ENCODE measurements at places on chromosomes 6 and 20.
A peak's percentile ranks its signal among the peaks of the same experiment; 100 is the strongest.

- no peak for DNase-seq
Observed at GRCh38 chr20:36544134-36545018, 3.1 kb downstream of the MYL9 start.

- DNase-seq = no peak
Observed at GRCh38 chr6:138682704-138683527, 90.7 kb upstream of the CCDC28A start.

GRCh38 chr20:41956338-41957074, 338.3 kb upstream of the CHD6 start:
- DNase-seq = no peak

DNA sequence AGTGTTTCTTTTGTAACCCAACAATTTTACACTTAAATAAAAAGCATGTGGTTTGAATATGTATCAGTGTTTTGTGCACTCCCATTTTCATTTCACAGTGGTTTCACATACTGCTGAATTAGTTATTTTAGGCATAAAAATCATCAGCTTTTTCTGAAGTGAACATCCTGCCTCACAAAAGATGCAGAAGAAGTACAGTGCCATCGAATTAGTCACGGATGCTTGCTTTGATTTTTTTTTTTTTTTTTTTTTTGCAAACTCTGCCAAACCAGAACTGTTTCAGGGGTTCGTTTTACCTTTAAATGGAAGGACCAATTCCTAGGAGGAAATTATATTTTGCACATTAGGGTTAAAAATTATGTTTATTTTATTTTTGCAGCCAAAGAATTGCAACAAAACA, 158.6 kb downstream of the RPS12 start:
- no peak for DNase-seq

GRCh38 chr6:72040111-72040510, 153.8 kb downstream of the RIMS1 start:
- DNase-seq = no peak

- DNase-seq = no peak
Observed at GRCh38 chr6:14739827-14740226, 506.0 kb upstream of the JARID2 start.

DNA sequence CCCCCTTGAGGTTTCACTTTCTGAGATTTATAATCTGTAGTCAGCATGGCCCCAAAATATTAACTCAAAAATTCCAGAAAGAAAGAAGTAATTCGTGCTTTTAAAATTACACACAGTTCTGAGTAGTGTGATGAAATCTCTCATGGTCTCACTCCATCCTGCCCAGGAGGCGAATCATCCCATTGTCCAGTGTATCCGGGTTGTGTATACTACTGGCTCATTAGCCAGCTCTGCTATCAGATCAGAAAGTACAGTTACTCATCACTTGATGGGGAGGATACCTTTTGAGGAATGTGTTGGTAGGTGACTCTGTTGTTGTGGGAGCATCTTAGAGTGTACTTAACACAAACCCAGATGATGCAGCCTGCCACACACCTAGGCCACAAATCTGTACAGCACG, 65.2 kb downstream of the CDC5L start:
- no peak for DNase-seq

DNA sequence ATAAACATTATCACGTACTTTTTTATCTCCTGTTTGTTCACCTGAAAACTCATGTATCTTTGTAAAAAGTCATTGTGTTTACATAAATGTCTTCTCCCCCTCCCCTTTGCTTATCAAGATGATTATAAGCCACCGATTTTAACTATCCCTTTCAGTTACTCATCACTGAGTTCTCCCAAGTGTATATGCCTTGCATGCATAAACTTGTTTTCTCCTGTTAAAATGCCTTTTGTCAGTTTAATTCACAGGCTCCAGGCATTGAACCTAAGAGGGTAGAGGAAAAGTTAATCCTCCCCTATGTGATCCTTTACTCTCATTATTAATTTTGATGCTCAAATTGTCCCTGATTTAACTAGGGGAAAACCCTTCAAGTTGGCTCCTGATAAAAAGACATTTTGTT, 24.2 kb downstream of the ANKEF1 start:
- no peak for DNase-seq

GRCh38 chr6:126341126-126341525, 1.2 kb downstream of the CENPW start:
- no peak for DNase-seq

DNA sequence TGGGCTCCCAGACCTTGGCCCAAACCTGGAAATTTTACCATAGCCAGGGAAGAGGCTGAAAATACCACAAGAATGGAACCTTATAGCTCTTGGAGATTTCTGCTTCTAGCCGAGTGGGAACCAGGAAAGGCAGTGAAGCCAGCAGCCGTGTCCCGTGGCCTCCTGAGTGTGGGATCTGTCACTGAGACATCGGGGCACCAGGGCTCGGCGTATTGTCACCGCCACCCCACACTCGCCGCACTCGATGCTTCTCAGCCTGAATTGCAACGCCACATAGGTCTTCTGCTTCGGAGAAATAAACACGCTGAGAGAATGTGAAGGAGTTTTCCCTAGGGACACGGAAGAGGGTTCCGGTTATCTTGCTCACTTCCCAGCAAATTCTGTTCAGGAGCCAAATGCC, 61.5 kb downstream of the DLL1 start:
- DNase-seq = no peak

GRCh38 chr6:139277587-139277986, 14.2 kb downstream of the TXLNB start:
- no peak for DNase-seq

GRCh38 chr20:4289875-4290274, 274.5 kb upstream of the RNF24 start:
- DNase-seq = no peak

- no peak for DNase-seq
Observed at GRCh38 chr6:5442916-5443315, 181.6 kb downstream of the FARS2 start.

DNA sequence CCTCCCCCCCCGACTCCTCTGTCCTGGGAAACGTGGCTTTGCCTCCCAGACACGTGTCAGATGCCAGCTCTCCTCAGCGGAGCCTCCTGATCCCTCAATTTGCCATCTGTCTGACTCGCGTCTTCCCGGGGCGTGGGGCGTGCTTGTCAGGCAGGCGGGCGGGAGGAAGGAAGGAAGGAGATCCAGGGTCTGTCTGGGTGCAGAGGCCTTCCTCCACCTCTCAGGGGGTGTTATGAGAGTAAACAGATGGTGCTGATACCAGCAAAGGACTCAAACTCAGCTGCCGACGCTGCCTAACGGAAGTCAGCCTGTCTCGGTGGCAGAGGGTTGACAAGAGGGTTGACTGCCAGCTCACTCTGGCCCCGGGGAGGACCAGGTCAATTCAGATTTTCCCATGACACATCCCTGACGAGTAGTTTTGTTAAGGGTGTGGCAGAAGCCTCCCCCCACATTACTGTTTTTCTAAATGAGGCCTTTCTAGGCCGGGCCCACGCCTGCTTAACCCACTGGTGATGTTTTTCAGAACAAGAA, 17.0 kb downstream of the UQCC2 start:
- DNase-seq = peak; percentile 32

- no peak for DNase-seq
Observed at GRCh38 chr6:40791004-40791403, 203.8 kb upstream of the LRFN2 start.

GRCh38 chr6:111781041-111781708, 92.1 kb downstream of the FYN start:
- DNase-seq = no peak

DNA sequence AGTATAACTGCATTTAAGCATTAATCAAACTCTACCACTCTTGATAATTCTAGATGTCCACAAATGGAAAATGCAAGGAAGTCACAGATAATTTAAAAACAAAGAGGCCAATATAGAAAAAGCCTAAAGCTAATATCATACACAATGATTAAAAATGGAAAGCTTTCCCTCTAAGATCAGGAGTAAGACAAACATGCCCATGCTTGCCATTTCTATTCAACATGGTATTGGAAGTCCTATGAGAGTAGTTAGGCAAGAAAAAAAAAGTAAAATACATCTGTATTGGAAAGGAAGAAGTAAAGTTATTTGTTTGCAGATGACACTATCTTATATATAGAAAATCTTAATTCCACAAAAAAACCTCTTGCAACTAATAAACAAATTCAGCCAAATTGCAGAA, 164.6 kb upstream of the FERMT1 start:
- DNase-seq = no peak

GRCh38 chr20:57425150-57426013, 34.2 kb downstream of the RBM38 start:
- no peak for DNase-seq

DNA sequence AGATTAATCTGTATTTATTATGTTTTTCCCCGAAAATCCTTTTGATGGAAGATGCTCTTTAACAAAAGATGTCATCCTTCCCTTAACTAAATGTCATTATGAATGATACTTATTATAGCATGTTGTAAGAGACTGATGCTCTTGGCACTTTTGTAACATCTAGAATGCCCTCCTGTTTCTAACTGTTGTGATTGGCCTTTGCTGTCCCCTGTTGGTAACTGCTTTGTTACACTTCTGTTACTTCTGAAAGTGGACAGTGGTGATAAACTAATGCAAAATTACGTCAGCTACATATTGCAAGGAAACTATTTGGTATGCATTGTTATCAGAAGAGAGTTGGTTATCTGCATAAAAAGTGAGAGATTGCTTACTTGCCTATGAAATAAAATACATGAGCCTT, 5.8 kb downstream of the TTK start:
- no peak for DNase-seq

DNA sequence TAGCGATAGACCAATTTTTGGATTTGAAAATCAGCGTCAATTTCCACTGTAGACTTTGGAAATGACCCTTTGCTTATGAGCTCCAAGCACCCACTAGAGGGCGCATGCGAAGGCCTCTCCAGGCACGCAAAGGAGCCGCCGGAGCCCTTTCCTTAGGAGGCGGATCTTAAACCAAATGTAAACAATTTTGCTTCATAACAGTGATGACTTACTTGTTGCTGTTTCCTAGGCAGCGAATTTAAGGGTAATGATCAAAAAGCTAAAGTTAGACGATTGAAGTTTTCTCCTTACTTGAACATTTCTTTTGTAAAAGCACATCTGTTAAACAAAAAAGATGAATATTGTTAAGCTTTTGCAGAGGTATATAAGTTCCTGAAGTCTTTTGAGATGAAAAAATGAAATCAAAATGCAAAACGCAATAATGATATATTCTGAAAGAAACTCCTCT, 29.2 kb upstream of the EXOC2 start:
- peak; percentile 32 for DNase-seq

DNA sequence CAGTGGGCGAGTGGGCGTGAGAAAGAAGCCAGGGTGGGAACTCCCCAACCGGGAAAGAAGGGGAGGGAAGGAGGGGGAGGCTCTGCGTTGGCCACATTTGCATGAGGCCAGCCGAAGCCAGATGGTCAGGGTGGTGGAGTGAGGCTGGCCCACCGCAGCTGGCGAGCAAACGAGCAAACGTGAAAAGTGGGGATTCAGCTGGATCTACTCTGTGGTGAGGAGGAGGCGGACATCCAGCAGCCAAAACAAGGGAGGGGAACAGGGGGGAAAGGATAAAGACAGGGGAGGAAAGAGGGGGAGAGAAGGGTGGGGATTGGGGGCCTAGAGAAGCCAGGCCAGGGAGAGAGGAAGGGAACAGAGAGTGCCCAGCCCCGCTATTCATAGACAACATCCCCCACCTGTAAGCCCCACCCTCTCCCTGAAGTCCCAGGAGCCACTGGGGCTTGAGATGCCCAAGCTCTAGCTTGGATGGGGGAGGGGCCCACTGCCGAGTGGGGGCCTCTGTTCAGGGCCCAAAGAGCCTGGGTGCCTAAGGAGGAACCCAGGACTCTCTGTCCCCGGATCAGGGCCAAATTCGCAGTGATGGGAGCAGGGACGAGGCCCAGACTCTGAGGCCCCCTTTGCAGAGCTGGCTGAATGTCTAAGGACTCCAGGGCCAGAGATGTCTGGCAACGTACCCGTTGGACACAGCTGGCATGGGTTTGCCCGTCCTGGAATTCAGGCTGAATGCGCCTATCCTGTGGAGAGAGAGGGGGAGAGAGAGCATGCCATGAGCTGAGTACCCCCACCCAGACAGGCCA, 45.1 kb downstream of the CPNE5 start:
- no peak for DNase-seq

DNA sequence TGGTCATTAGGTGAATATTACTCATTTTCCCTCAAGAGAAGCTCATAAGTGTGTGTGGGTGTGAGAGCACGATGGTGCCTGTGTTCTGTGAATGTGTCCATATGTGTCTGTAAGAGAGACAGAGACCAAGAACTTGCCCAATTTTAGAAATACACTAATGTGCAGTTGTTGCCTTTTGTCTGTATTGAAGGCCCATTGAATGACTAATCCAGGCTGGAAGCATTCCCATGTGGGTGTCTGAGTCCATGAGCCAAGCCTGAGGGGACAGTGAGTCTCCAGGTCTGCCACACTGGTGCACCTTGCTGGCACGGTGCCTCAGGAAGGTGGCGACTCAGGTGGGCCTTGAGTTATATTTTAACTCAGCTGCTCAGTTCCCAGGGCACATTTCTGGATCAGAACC, 25.5 kb upstream of the ASXL1 start:
- DNase-seq = no peak

DNA sequence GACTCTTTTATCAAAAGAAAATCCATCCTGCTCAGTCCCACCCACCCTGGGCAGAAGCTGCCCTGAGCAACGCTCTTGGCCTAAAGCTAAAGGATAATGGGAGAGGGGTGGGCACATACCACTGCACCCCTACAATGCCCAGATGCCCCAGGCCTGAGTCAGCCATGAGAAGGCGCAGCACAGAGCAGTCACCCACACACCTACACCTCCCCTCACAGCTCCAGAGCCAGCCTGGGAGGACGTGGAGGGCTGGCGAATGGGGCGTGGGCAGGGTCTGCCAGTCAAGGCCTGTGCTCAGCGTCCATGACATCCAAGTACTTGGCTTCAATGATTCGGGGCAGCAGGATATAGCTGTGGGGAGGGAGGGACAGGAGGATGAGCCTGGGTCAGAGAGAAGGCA, 11.5 kb downstream of the SLC4A11 start:
- DNase-seq = no peak

- DNase-seq = no peak
Observed at GRCh38 chr20:6044115-6044514, 9.7 kb downstream of the LRRN4 start.

DNA sequence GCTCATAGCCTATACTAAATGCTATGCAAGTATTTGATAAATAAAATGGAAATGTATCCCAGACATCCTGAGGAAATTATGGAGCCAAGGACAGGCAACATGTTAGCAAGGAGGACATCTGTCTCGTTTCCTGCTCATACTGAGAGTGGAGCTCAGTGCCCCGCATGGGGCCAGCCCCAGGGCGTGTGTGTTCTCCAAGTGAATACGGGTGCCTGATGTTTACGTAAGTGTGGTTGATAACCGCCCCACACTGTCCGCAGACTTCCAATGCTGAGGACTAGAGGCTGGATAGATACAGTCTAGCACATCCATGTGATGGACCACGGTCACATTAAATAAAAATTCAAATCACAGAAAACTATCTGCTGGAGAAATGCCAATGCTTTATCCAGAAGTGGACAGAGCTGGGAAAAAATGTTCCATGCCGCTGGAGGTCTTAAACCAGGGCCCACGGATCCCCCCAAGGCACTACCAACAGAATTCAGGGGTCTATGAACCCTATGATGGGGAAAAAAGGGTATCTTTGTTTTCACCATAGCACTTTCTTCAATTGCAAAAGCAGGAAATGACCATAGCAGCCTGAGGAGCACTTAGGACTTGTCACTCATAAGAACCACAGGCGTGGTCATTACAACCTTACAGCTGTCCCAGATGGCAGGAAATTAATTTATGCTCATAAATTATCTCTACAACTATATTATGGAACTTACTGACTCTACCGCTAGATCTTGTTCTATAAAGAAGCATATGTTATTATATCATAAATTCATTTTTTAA, 24.9 kb downstream of the TGM2 start:
- no peak for DNase-seq
